Mononuclear cell (primary cell): ENCODE measurements at places on chromosomes 2 and 18. TPM values are rescaled to one million over a fixed set of nuclear protein-coding genes. Genes with fewer than 3 reads are reported as not detected.

LRP1B gene
- total RNA-seq = under 0.01 TPM

LYPD6 gene
- total RNA-seq = not detected

CCDC68 gene
- not detected for total RNA-seq

PRKD3 gene
- total RNA-seq = 67.9 TPM

ANKRD29 gene
- total RNA-seq = 0.52 TPM

DSEL gene
- total RNA-seq = 1.5 TPM

ANKRD30BL gene
- not detected for total RNA-seq

CAMKMT gene
- 13.9 TPM for total RNA-seq

ZNF396 gene
- total RNA-seq = 0.52 TPM

NIFK gene
- 33.1 TPM for total RNA-seq

LCT gene
- 0.10 TPM for total RNA-seq

RGPD3 gene
- 1.5 TPM for total RNA-seq

SLC5A7 gene
- total RNA-seq = under 0.01 TPM

TUBA3E gene
- total RNA-seq = not detected

DYSF gene
- 13.3 TPM for total RNA-seq

IFIH1 gene
- 78.0 TPM for total RNA-seq

KCTD18 gene
- total RNA-seq = 23.5 TPM

GALNT5 gene
- under 0.01 TPM for total RNA-seq

INPP4A gene
- 48.2 TPM for total RNA-seq

ZSCAN30 gene
- total RNA-seq = 6.1 TPM

EML6 gene
- total RNA-seq = 0.73 TPM

MBP gene
- 80.7 TPM for total RNA-seq

MAP3K19 gene
- total RNA-seq = not detected
